ENCODE measurements at places on chromosomes 1 and 21.

GRCh38 chr1:55826381-55827080 lies 611.4 kb upstream of the USP24 start:
- no peak for DNase-seq

GRCh38 chr1:31376375-31377134 lies 3.7 kb upstream of the FABP3 start:
- DNase-seq: no peak

DNA sequence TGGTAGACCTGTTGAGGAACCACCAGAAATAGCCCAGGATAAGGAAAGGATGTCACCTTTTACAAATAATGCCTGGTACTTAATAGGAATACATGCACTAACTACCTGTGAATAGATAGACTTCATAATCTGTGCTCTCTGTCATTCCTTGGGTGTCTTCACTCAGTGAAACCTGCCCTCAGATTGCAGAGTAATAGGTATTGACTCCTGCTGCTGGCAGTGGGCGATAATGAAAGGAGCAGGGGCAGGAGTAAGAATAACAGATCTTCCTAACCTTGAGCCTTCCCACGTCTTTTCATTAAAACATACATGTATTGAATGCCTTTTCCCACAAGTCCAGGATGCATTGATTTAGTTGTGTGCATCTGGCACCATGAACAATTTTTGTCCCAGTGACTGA lies 16.4 kb downstream of the FABP3 start:
- DNase-seq: no peak

DNA sequence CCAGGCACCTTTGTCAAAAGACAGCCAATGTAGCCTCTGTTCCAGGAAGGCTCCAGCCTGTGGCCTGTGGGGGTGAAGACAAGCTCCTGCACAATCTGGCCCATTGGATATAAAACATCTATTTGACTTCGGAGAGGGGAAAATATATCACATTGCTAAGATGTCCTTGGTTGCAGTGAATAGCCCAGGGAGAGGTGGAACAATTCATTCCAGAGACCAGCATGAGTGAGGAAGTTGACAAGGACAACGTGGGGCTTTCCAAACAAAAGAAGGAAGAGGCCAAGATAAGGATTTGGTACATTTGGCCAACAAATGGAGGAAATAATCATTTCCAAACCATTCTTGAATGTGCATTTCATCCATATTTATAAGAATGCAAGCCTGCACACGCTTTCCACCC lies 187.0 kb downstream of the ETS2 start:
- no peak for DNase-seq

GRCh38 chr1:40810927-40811326 lies 27.3 kb downstream of the KCNQ4 start:
- DNase-seq: no peak

DNA sequence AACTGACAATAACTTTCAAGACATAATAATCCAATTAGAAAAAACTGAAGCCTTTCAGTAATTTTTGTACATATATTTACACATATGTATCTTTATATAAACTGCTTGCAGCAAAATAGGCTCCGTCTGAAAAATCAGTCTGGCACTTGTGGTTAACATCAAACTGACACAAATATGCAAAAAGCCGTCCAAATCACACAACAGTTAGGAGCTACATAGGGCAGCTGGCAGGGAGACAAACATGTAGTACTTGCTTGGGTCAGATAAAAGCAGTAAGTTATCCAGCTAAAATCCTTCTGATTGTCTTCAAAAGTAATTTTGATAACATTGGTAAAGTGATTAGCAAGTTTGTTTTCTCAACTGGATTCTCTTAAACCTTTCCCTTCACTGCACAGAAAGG lies 14.7 kb upstream of the GUCA2A start:
- DNase-seq: no peak

- no peak for DNase-seq
Measured at GRCh38 chr1:228064741-228065542, 17.6 kb upstream of the ARF1 start.

GRCh38 chr1:117843791-117844190 lies 85.6 kb downstream of the GDAP2 start:
- no peak for DNase-seq

DNA sequence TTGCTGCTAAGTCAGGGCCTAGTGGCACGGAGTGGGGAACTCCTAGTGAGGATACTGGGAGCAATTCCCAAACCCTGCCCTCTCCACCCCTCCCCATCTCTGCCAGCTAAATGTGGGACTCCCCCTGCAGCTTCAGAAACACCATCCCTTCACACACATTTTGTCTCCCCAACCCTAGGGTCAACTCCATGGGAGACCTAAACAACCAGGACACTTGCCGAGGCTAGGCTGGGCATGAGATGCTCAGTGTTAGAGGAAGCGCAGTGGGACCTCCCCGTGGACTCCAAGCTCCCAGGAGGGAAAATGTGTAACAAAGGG lies 1.5 kb downstream of the RNF186 start:
- DNase-seq: no peak

DNA sequence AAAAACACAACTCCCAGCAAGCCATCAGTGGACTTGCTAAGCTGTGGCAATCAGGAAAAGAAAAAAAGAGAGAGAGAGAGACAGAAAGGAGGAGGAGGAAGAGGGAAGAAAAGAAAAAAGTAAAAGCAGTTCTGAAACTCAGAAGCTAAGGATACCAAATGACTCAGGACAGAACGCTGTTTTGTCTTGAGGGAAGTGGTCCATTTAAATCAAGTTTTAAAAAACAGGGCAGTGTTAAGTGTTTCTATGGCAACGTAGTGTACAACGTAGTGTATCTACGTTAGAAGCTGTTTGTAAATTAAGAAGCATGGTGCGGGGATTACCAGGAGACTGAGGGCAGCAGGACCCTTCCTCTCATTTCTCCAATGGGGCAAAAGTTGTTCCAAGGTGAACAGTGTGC lies 5.8 kb downstream of the ADORA3 start:
- DNase-seq: no peak

DNA sequence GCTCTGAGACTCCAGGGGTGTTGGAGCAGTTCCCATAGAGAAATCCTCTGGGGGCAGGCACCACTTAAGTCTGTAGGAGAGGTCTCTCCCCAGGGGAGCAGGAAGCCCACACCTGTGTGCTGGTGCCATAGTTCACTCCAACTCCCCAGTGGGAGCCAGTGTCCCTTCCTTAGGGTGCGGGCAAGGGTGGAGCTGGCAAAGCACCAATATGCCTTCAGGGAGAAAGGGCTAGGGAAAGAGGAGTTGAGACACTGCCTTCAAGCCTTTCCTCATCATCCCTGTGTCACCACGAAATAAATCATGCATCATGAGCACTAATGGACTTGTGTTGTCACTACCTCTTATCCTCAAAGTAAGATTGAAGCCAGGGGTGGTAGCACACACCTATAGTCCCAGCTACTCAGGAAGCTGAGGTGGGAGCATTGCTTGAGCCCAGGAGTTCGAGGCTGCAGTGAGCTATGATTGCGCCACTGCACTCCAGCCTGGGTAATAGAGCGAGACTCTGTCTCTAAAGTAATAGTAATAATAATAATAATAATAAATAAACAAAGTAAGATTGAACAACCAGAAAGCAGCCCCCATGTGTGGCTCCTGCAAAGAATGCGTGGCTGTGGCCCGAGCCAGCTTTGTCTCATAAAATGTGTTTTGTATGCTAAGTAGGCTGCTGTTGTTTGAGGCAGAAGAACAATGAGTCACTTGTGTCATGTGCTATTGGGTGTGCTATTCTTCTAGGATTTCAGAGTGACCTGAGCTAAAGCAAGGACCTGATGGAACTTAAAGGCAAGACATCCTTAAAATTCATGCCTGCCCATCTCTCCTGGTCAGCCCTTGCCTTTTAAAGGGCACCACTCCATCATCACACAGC lies 6.7 kb upstream of the TIE1 start:
- no peak for DNase-seq

- DNase-seq: no peak
Measured at GRCh38 chr1:180482425-180483275, 19.7 kb downstream of the ACBD6 start.

DNA sequence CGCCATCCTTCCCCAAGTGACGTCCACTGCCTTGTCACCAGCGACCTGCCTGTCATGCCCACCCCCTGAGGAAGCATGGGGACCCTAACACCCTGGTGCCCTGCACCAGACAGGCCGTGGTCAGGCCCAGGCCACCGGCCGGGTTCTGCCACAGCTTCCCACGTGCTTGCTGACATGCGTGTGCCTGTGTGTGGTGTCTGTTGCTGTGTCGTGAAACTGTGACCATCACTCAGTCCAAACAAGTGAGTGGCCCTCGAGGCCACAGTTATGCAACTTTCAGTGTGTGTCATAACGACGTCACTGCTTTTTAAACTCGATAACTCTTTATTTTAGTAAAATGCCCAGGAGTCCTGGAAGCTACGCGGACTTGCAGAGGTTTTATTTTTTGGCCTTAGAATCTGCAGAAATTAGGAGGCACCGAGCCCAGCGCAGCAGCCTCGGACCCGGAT lies 8.5 kb upstream of the CTRC start:
- DNase-seq: no peak

GRCh38 chr1:11180342-11180744 lies 8.8 kb upstream of the ANGPTL7 start:
- DNase-seq: no peak

GRCh38 chr1:41891199-41891896 lies 27.4 kb downstream of the HIVEP3 start:
- DNase-seq: no peak

DNA sequence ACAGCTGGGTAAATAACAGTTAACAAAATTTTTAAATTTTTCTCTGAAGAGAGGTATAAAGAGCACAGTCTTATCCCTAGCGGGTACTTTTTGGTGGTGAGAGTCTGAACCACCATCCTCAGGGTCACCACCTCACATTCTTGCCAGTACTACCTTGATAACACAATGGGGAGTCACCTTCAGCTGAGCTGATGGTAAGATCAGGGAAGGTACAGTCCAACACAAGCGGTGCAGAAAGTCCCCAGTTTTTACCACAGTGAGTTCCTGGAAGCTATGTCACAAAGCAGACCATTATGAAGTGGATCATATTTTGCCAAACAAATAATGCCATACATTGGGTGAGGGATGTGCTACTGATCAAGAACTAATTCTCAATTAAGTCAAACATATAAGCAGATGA lies 176.9 kb downstream of the FASLG start:
- no peak for DNase-seq

- DNase-seq: no peak
Measured at GRCh38 chr1:14922942-14923726, 230.4 kb upstream of the TMEM51 start.
